Heart left ventricle (tissue), 16 donors: ENCODE measurements at places on chromosomes 1 and 21. TPM values are rescaled to one million over a fixed set of nuclear protein-coding genes. Genes with fewer than 3 reads are reported as not detected.

DNA sequence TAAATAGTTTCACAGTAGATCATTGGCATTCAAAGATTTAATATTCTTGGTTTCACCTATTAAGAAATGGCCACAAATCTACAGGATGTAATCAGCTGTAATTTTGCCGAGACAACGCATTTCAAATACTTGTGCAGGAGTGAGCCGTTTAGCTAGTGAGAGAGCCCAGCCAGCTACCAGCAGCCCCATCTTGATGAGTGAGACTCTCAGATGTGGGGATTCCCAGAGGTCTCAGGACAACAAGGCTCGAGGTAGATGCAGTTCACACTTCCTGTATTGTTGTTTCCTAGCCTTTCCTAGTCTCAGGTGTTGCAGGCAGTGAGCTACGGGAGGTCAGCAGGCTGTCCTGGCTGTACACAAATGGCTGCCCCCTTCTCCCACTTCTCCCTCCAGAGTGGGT is 108.6 kb downstream of the PBX1 start:
- no peaks in the 10 kb centered on the region for H3K27me3 ChIP-seq
- H3K4me1 ChIP-seq = no peaks in the 10 kb centered on the region
- no peak for DNase-seq
- H3K27ac ChIP-seq = no peak overlapping the region

SAMD13 gene
- 0.40 TPM for total RNA-seq

CFH gene
- total RNA-seq = 8.7 TPM

PTGER3 gene
- 1.3 TPM for total RNA-seq

PCP4 gene
- 3.8 TPM for total RNA-seq
